ENCODE measurements at places on chromosomes 11 and 22.

DNA sequence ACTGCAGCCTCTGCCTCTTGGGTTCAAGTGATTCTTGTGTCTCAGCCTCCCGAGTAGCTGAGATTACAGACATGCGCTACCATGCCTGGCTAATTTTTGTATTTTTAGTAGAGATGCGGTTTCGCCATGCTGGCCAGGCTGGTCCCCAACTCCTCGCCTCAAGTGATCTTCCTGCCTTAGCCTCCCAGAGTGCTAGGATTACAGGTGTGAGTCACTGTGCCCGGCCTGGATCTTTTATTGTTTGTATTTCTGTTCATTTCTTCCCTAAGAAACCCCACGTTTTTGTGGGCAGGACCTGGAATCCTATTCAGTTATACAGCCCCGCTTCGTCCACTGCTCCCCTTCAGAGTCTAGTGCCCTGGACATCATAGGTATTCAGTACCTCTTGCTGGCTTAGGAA lies 28.7 kb downstream of the ZBTB16 start:
- H3K27ac ChIP-seq = peak overlapping the region; percentile 40
- H3K27me3 ChIP-seq = no peaks in the 10 kb centered on the region
- H3K4me3 ChIP-seq = no peak overlapping the region
- H3K36me3 ChIP-seq = peaks cover 21% of the 10 kb centered on the region
- peaks cover 95% of the 10 kb centered on the region for H3K4me1 ChIP-seq
- DNase-seq = no peak

GRCh38 chr11:117752071-117752470 lies 44.9 kb downstream of the DSCAML1 start:
- no peak overlapping the region for H3K27ac ChIP-seq
- H3K27me3 ChIP-seq = no peaks in the 10 kb centered on the region
- no peaks in the 10 kb centered on the region for H3K4me1 ChIP-seq
- no peak for DNase-seq

DNA sequence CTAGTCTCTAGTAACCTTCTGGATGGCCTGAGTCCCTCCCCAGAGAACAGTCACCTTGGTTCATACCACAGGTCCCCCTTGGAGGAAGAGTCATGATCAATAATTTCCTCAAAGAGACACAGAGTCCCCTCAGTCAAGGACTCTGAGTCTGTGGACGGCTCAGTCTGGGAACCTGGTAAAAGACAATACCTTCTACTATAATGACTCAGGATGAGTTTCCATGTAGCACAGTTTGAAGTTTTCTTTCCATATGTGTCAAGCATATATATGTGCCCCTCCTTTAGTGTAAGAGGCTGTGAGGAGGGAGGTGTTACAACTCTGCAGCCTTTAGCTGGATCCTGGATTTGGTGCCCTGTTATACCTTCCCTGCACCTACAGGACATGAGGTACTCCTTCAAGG lies 54.4 kb upstream of the TSKU start:
- no peaks in the 10 kb centered on the region for H3K36me3 ChIP-seq
- H3K27ac ChIP-seq = no peak overlapping the region
- H3K4me1 ChIP-seq = no peaks in the 10 kb centered on the region
- H3K27me3 ChIP-seq = no peaks in the 10 kb centered on the region

GRCh38 chr11:33931067-33931466 lies 39.2 kb upstream of the LMO2 start:
- no peaks in the 10 kb centered on the region for H3K27me3 ChIP-seq
- DNase-seq = no peak
- peaks cover 4% of the 10 kb centered on the region for H3K4me1 ChIP-seq
- H3K27ac ChIP-seq = peak overlapping the region; percentile 57
- no peaks in the 10 kb centered on the region for H3K36me3 ChIP-seq

- peaks cover 3% of the 10 kb centered on the region for H3K27me3 ChIP-seq
- H3K36me3 ChIP-seq = no peaks in the 10 kb centered on the region
- H3K4me1 ChIP-seq = no peaks in the 10 kb centered on the region
- no peak for DNase-seq
These were observed 425.6 kb downstream of the SHANK2 start for GRCh38 chr11:70826541-70827335.

- peaks cover 5% of the 10 kb centered on the region for H3K36me3 ChIP-seq
- H3K4me3 ChIP-seq = peak overlapping the region; percentile 95
- peaks cover 57% of the 10 kb centered on the region for H3K4me1 ChIP-seq
- H3K27ac ChIP-seq = peak overlapping the region; percentile 90
These were observed 995 bp downstream of the TMEM134 start for GRCh38 chr11:67468056-67468455.

DNA sequence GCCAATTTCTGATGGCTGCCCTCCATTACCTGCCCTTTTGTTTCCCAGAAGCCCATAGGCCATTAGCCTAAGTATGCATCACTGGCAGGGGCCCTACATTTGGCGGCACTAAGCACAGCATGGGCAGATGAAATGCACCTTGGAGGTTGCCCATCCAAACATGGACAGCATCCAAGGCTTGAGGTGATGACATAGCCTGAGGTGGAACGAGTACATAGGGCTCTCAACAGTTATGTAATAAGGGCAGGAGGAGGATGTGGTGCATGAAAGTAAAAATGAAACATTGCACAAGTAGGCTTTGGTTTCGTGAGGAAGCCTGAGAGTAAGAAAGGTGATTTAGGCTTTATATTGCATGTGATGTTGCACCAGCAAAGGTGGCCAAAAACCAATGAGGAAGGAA lies 148.1 kb downstream of the FAM76B start:
- H3K27ac ChIP-seq = no peak overlapping the region
- peaks cover 9% of the 10 kb centered on the region for H3K4me1 ChIP-seq
- no peaks in the 10 kb centered on the region for H3K27me3 ChIP-seq
- no peak for DNase-seq

GRCh38 chr11:2376751-2377451 lies at the start of gene CD81:
CD81 (plus strand) TSS chr11:2377310; CDS start chr11:2377550, 240 bp downstream.
- DNase-seq = peak; percentile 81
- H3K36me3 ChIP-seq = no peaks in the 10 kb centered on the region
- H3K27me3 ChIP-seq = no peaks in the 10 kb centered on the region
- H3K4me3 ChIP-seq = peak within 1 kb of the TSS; percentile 98
- H3K27ac ChIP-seq = peak within 1 kb of the TSS; percentile 99

DNA sequence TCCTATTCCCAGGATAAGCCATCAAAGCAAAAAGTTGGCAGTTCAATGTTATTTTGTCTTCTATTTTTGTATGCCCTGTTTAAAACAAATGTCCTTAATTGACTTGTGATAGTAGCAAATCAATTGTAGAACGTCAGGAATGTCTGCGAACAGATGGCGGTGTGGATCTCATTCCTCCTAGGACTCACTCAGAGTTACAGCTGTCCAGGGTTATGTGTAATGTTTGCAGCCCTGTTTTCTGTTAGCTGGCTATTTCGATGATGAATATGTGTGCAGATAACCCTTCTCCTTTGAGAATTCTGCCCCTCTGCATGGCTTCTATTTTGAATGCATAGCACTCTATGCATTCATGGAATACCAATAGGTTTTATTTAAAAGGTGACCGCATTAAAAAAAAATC lies 1248.0 kb upstream of the CNTN5 start:
- no peak overlapping the region for H3K4me3 ChIP-seq
- H3K27me3 ChIP-seq = no peaks in the 10 kb centered on the region
- H3K27ac ChIP-seq = no peak overlapping the region
- no peaks in the 10 kb centered on the region for H3K4me1 ChIP-seq

- H3K27me3 ChIP-seq = no peaks in the 10 kb centered on the region
- peak; percentile 60 for DNase-seq
- H3K4me1 ChIP-seq = peaks cover 39% of the 10 kb centered on the region
- peak overlapping the region; percentile 69 for H3K4me3 ChIP-seq
These were observed 1.6 kb downstream of the MAML2 start for GRCh38 chr11:96341211-96342013.

- H3K27ac ChIP-seq = peak overlapping the region; percentile 90
- no peak for DNase-seq
- no peaks in the 10 kb centered on the region for H3K36me3 ChIP-seq
- H3K4me1 ChIP-seq = peaks cover 42% of the 10 kb centered on the region
These were observed 2.1 kb downstream of the TRAF6 start for GRCh38 chr11:36507824-36508489.

DNA sequence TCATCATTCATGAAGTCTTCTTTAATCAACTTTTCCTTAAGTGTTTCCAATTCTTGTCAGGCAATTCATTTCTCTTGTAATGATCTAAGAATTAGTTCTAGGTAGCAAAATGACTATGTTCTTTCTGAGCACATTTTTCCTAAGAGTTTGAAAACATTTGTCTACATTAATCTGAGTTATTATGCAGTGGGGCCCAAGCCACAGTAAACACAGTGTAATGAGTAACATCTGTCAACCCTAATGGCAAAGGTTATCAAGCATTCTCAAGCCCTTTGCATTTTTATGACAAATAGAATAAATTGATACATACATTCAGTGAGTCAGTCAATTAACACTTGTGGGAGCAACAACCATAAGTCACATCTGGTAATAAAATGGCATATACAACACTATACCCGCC lies 106.7 kb upstream of the ZC3H12C start:
- DNase-seq = no peak
- no peaks in the 10 kb centered on the region for H3K27me3 ChIP-seq
- no peaks in the 10 kb centered on the region for H3K36me3 ChIP-seq

DNA sequence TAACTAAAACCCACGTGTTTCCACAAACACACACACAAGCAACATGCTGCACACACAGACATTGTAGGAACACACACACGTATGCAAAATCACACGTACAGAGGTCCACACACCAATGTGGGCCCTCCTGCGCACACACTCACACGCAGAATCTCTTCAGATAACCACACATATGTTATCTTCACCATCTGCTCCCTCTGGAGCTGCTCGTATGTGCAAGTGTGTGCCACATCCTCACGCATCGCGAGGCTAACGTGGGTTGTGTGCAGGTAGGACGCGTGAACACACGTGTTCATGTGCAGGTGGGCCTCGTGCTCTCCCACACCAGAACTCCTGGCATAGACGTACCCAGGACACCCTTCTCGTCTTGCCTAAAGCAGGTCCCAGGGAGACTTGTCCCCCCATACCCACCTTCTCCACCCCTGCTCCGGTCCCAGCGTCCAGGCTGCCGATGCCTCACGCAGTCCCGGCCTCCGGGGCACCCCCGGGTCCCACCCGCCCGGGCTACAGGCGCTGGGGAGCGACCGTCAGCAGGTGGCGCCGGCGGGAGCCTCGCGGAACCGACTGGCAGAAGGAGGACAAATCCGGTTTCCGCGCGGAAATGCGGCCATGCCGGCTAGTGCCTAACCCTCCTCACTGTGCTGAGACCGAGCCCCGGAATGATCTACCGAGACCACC lies 10.3 kb upstream of the IGSF9B start:
- peak; percentile 38 for DNase-seq
- peaks cover 20% of the 10 kb centered on the region for H3K27me3 ChIP-seq
- peak overlapping the region; percentile 64 for H3K27ac ChIP-seq

- no peak overlapping the region for H3K27ac ChIP-seq
- no peak for DNase-seq
- H3K27me3 ChIP-seq = no peaks in the 10 kb centered on the region
- H3K4me1 ChIP-seq = no peaks in the 10 kb centered on the region
- H3K36me3 ChIP-seq = peaks cover 72% of the 10 kb centered on the region
These were observed 69.3 kb downstream of the SWAP70 start for GRCh38 chr11:9733212-9733611.

GRCh38 chr22:19960491-19961200 lies 19.0 kb upstream of the TXNRD2 start:
- H3K4me3 ChIP-seq = no peak overlapping the region
- peaks cover 64% of the 10 kb centered on the region for H3K4me1 ChIP-seq
- peaks cover 16% of the 10 kb centered on the region for H3K36me3 ChIP-seq

DNA sequence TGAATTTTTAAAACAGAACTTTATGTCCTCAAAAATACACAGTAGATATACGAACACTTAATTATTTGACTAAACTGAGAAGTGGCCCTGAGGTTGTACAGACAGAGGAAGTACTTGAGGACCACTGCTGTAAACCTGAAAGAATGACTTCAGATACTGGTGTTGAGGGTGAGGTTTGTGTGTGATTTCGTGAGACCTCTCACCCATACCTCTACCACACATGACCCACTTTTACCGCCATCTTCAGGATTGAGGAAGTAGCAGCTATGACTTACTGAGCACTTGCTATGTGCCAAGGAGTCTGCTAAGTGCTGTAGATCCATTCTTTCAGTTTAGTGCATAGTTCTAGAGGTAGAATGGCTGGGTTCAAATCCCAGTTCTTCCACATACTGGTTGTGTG lies 21.9 kb downstream of the MMP13 start:
- H3K4me3 ChIP-seq = no peak overlapping the region
- no peak overlapping the region for H3K27ac ChIP-seq
- H3K36me3 ChIP-seq = no peaks in the 10 kb centered on the region
- H3K4me1 ChIP-seq = no peaks in the 10 kb centered on the region
- H3K27me3 ChIP-seq = no peaks in the 10 kb centered on the region

GRCh38 chr22:37462983-37463382 lies 23.2 kb downstream of the MFNG start:
- no peak for DNase-seq
- no peaks in the 10 kb centered on the region for H3K27me3 ChIP-seq
- peaks cover 6% of the 10 kb centered on the region for H3K36me3 ChIP-seq
- H3K4me1 ChIP-seq = peaks cover 16% of the 10 kb centered on the region

DNA sequence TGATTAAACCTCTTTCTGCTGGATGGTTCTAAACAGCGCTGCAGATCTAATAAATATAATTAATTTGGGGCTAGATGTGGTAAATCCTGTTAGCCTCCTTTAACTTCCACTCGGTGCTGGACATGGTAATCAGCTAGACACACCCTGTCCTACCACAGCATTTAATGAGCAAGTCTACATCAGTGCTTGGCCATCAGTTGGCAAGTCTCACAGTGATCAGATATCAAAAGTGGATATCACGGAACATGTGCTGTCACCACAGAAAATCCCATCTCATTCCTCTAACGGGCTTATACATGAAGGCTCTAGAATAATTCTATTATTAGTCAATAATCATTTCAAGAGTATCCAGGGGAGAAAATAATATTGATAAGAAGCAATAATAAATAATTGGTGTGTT lies 5.6 kb upstream of the USP28 start:
- DNase-seq = no peak
- H3K4me3 ChIP-seq = no peak overlapping the region
- no peaks in the 10 kb centered on the region for H3K27me3 ChIP-seq
- no peaks in the 10 kb centered on the region for H3K36me3 ChIP-seq
- no peak overlapping the region for H3K27ac ChIP-seq
- peaks cover 7% of the 10 kb centered on the region for H3K4me1 ChIP-seq

DNA sequence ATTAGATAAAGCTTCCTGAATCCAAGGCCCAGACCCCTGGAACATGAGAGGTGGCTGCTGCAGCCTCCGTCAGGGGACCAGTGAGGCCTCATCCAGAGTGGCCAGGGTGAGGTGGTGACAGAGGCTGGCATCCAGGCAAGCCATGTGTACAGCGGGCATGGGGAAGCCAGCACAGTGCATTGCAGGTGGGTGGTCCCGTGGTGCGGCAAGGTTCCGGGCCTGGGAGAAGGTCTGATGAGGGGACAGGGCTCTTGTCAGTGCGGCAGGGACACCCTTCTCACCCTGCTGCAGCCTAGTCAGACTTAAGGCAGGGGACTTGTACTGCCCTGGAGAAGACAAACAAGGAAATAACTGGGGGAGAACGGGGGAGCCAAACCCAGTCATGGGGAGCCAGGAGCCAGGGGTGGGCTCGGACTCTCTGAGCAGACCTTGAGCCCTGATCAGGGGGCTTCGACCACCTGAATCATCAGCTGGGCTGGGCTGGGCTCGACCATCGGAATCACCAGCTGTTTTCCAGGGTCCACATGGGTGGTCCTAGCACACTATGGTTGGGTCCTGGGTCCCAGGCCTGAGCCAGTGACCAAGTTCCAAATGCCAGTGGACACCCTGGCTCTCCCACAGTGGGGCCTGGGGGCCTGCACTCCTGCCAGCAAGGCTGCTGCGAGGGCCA lies 5.1 kb downstream of the TTC38 start:
- H3K27ac ChIP-seq = no peak overlapping the region
- H3K27me3 ChIP-seq = no peaks in the 10 kb centered on the region
- peaks cover 36% of the 10 kb centered on the region for H3K4me1 ChIP-seq
- H3K36me3 ChIP-seq = peaks cover 83% of the 10 kb centered on the region
- no peak overlapping the region for H3K4me3 ChIP-seq
- DNase-seq = no peak

- no peak overlapping the region for H3K27ac ChIP-seq
- no peaks in the 10 kb centered on the region for H3K27me3 ChIP-seq
- DNase-seq = no peak
- no peak overlapping the region for H3K4me3 ChIP-seq
- H3K36me3 ChIP-seq = peaks cover 100% of the 10 kb centered on the region
These were observed 62.8 kb downstream of the PPFIA1 start for GRCh38 chr11:70333261-70333660.
